ENCODE measurements at places on chromosomes 12 and 14.

GRCh38 chr14:101465795-101466448, 95.4 kb upstream of the DIO3 start:
- no peak for DNase-seq

DNA sequence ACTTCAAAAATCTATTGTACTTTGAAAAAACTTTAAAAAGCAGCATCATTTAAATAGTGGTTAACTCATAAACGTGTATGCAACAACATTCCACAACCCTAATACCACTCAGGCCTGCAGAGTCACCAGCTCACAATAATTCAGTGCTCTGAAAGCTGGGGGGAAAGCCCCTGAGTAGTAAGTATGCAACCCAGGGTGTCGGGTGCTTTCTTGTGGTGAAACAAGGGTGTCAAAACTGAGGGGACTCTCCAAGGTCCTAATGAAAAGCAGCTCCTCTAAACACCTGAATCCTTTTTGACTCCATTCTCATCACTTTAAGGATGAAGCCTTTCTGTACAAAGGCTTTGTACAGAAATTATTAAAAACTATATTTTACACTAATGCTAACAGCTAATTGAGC, 33.7 kb downstream of the FGFR1OP2 start:
- peak; percentile 77 for DNase-seq

DNA sequence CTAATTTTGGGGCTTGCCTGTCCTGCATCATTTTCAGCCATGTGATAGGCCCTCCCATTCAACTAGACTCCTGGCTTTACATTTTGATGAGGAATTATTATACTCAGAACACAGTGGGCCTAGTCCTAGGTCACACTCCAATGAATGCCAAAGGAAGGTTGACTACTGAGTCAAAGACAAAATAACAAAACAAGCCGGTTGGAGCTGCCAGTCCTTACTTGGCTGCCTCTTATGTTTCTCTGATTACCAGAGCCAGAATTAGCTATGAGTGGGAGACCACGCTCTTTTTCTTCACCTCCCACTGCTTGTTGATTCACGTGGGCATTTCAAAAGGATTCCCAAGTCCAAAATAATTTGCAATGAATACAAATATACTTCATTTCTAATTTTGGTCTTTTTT, 78.1 kb upstream of the USP44 start:
- no peak for DNase-seq

DNA sequence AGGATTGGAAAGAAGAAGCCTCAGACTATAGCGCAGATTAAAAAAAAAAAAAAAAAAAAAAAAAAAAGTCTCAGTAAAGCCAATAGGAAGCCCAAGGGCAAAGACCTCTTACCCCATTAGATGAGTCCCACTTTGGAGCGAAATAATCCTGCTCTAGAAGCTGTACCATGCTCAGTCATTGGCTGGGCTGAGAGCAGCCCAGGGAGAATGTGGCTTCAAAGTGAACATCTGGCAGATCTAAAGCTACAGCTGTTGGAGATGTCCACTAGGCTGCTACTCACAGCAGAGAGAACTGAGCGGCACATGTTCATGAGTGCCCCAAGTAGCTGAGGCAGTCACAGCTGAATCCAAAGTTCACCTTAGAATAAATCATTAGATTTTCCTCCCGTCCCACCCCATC, 560.9 kb downstream of the MED13L start:
- no peak for DNase-seq

GRCh38 chr14:85960756-85961155, 430.8 kb downstream of the FLRT2 start:
- DNase-seq: no peak

DNA sequence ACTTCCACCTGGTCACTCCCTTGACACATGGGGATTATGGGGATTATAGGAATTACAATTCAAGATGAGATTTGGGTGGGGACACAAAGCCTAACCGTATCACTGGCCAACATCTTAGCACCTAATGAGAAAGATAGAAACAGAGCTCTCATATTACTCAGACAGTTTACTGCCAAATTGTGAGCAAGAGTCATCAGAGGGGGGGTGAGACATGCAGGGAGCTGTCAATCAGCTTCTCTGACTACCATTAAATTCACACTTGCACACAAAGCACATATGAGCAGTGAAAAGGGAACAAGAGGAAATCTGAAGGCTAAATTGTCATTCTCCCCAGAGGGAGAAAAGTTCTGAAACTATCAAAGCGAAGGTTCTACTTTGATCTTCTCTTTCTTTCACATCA, 78.1 kb upstream of the GRIN2B start:
- no peak for DNase-seq

- no peak for DNase-seq
Observed at GRCh38 chr14:87691042-87691881, 301.7 kb downstream of the GALC start.

GRCh38 chr12:97714107-97714563, 251.5 kb downstream of the RMST start:
- DNase-seq: no peak

- DNase-seq: peak; percentile 72
Observed at GRCh38 chr12:106227641-106228319, 20.0 kb downstream of the CKAP4 start.

DNA sequence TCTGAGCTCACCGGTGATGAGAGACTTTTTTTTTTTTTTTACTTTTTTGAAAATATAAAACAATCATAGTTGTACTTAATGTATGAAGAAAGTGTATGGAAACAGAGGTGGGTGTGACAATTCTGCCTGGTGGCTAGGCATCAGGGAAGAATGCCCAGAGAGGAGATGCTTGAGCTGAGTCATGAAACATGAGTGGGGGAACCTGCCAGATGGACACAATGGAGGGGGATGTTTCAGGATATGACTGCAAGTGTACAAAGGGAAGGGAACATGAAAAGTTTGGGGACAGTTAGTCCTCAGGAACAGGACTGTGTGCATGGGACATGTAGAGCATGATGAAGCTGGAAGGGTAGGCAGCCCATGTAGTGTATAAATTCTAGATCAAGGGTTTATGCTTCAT, 274.2 kb upstream of the E2F7 start:
- no peak for DNase-seq

DNA sequence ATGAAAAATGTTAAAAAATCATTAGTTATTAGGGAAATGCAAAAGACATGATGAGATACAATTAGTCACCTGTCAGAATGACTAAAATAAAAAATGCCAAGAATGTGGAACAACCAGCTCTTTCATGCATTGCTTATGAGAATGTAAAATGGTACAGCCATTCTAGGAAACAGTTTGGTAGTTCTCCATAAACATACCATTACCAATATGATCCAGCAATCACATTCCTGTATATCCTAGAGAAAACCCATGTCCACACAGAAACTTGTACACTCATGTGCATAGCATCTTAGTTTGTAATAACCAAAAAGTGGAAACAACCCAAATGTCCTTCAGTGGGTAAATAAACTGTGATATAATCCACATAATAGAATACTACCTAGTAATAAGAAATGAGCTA, 245.7 kb downstream of the FUT8 start:
- DNase-seq: no peak

DNA sequence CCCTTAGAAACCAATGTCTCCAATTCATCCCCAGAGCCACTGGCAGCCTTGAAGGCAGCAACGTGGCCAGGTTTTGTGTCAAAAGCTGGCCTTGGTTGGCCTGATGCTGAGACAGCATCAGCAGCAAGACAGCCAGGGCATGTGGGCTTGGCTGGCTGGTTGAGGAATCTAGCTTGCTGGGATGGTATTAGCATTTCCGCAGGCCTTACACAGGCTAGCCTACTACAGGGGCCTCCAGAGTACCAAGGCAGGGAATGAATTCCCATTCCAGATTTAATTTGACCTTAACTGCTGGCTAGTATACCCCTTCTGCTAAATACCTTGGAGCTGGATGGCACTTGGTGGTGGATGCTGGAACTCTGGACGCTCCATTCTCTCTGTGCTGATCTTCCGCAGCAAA, 15.8 kb downstream of the NGDN start:
- DNase-seq: no peak

DNA sequence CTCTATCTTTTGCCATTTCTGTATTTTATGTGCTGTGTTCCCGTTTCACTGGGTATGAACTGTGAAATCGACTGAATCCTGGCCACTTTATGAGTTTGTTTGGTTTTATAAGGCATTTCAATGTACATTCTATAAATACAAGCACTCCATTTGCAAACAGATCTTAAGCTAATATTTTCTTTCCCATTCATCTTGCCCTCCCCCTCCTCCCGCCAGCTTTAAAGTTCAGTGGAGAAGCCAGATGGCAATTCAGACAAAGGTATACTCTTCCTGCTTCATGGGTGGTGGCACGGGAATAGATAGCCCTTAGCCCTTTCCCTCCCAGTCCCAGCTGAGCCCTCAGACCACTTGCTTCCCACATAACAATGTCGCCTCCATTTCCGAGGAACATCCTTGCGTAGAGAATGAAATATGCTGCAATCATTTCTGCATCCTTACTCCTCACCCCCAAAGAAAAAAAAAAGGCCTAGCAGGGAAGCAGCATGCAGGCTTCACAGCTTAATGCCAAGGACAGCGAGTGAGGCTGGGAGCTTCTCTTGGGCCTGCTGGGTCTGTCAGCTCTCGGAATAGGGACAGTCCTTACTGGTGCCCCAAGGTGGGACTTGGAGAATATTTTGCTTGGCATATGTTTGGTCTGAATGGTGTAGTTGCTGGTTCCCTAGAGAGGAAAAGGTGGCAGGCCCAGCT, 52.8 kb upstream of the SRSF5 start:
- DNase-seq: no peak

DNA sequence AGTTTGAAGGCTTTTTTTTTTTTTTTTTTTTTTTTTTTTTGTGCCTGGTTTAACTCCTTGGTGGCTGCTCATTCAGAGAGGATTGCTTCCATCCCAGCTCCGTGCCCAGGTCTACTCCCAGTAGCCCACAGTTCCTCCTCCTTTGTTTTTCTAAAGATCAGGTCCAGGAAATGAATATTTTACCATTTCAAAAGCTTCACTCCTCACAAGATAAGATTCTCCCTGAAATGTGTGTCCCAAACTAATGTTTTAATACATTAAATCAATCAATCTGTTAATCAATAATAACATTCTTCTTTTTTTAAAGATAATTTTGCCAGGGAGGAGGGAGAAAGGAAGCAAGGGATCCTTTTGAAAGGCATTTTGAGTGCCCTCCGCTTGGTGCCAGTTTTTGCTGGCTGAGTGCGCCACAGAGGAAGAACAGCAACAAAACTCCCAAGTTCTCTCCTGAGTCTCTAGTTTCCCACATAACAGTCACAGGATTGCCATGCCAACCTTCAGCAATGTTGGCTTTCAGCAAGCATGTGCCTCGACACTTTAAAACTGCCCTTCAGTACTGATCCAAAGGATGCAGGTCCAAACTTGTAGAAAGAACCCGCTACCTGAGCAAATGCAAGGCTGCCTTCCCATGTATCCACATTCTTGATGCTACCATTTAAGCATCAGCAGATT, 99.2 kb downstream of the RMST start:
- DNase-seq: no peak

- DNase-seq: no peak
Observed at GRCh38 chr12:75207338-75208083, 2.1 kb downstream of the KCNC2 start.

GRCh38 chr12:131959641-131960589, 10.2 kb downstream of the EP400 start:
- no peak for DNase-seq

- DNase-seq: no peak
Observed at GRCh38 chr12:95600567-95600966, 49.3 kb upstream of the USP44 start.

- no peak for DNase-seq
Observed at GRCh38 chr12:44703182-44703910, 172.8 kb downstream of the NELL2 start.

DNA sequence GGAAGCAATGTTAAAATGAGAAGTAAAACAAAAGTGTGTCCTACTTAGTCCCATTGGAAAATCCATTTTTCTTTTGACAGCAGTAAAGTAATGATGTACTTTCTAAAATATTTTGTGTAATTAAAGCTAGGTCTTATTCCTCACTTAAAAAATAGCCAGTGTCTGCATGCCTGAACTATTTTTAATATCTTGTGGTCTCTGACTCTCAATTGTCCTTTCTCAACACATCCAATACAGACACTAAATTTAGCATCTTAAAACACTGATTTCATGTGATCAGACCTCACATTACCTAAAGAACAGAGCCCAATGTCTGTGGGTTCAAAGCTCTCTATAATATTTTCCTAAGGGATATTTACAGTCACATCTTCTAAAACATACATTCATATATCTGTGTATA, 108.0 kb downstream of the DERA start:
- no peak for DNase-seq
